ENCODE measurements at places on chromosomes 16 and 17.
A peak's percentile ranks its signal among the peaks of the same experiment; 100 is the strongest.

GRCh38 chr16:64657316-64658011, 464.4 kb downstream of the CDH11 start:
- no peak for DNase-seq

GRCh38 chr17:16997514-16998429, 25.9 kb upstream of the TNFRSF13B start:
- DNase-seq: no peak

GRCh38 chr16:52721331-52721730, 174.4 kb upstream of the TOX3 start:
- DNase-seq: no peak

DNA sequence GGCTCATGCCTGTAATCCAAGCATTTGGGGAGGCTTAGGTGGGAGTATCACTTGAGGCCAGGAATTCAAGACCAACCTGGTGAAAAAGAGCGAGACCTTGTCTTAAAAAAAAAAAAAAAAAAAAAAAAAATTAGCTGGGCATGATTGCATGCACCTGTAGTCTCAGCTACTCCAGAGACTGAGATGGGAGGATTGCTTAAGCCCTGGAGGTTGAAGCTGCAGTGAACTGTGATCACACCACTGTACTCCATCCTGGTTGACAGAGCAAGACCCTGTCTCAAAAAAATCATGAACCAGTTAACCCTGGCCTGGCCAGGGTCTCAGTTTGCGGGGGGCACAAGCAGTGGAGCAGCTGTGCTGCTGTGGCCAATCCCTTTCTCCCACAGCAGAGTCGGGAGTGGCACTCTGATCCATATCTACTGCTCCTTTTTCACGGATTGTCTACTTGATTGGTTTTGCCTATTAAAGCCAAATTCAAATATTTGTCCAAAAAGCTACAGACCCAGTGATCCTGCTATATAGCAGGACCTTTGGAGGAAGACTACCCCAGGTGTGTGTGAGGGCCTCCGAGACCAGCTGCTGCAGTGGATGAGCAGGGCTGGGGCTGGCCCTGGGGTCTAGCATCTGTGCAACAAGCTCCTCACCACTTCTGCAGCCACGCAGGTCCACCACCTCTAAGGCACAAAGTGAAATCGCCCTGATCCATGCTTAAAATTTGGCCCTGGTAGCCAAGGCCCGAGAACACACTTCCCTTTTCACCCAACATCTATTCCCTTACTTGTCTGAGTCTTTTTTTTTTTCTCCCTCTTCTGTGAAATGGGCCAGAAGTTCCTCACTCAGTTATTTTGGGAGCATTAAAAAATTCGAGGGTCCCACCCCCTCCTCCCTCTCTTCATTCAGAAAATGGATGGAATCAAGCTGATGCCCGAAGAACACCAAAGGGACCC, 48.2 kb downstream of the LDHD start:
- DNase-seq: no peak

DNA sequence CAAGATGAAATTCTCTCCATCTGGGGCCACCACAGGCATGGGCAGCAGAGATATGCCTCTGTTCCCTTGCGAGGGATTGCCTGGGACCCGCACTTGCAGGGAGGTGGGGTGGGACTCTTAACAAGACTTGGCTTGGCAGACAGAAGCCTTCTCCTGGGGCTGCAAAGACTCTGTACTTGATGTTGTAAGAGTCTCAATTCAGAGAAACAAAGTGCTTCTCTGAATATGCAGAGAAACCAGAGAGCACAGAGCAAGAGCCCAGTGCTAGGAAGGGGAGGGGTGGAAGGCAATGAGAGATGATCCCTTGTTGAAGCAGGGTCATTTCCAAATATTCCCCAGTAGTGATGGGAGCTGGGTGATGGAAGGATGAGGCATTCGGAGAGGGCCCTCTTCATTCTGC, 2.2 kb downstream of the MMP28 start:
- DNase-seq: no peak

DNA sequence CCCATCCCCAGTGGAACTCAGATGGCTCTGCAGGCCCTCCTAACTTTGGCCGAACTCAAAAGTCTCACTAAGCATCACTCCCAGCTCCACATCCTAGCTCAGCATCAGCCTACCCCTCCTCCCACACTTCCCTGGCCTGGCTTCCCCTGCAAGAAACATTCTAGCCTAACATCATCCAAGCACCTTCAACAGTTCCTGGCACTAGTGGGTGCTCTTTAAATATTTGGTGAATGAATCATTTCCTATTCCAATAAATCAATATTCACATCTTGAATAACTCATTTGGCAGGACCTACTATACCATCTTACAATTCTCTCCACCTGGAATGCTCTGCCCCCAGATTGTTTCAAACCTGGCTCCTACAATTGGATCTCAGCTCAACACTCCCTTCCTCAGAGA, 11.0 kb upstream of the BBS2 start:
- DNase-seq: no peak

- no peak for DNase-seq
Measured at GRCh38 chr16:88622866-88623265, 15.5 kb upstream of the IL17C start.

DNA sequence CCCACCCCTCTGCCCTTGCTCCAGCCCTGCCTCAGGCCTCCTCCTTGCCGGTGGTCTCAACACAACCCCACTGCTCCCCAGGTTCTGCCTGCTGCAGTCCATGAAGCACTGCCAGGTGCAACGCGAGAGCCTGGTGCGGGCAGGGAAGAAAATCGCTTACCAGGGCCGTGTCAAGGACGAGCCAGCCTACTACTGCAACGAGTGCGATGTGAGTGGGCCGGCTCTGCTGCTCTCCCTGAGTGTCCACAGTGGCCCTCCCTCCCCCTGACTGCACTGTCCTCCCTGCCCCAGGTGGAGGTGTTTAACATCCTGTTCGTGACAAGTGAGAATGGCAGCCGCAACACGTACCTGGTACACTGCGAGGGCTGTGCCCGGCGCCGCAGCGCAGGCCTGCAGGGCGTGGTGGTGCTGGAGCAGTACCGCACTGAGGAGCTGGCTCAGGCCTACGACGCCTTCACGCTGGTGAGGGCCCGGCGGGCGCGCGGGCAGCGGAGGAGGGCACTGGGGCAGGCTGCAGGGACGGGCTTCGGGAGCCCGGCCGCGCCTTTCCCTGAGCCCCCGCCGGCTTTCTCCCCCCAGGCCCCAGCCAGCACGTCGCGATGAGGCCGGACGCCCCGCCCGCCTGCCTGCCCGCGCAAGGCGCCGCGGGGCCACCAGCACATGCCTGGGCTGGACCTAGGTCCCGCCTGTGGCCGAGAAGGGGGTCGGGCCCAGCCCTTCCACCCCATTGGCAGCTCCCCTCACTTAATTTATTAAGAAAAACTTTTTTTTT, 1.8 kb upstream of the TMEM88 start:
- no peak for DNase-seq

DNA sequence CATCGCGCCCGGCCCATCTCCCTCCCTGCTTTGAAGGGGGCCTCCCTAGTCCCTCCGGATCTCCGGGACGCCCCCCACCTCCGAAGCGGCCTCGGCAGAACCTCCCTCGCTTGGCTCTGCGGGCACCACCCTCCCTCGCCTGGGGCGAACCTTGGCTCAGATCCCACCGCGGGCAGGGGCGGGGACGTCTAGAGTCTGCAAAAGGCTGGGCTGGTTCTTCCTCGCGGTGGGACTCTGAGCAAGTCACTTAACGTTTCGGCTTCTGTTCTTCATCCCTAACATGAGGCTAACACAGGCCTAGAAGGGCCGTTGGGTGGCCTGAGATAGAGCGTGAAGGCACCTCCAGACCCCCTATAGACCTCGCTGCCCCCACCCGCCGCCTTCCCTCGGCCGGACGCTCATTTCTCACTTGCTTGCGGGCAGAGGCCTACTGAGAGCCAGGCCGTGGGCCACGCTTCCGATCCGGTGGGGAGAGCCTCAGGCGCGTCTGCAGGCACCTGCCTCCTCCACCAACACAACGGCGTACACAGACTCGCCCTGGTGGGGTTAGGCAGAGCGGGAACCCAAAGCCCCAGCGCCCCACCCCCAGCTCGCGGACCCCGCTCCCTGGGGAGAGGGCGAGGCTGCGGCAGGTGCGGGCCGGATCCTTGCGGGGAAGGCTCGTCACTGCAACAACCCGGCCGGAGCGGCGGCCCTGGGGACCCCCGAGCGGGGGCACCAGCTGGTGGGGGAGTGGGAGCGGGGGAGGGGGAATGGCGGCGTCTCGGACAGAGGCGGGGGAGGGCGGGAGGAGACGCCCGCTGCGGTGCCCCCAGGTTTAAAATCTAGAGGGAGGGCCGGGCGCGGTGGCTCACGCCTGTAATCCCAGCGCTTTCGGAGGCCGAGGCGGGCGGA, 5.4 kb downstream of the MYO1C start:
- peak; percentile 48 for DNase-seq

GRCh38 chr16:56354746-56355145, 70.6 kb downstream of the AMFR start:
- DNase-seq: no peak

GRCh38 chr17:75854881-75855309, 240 bp downstream of the WBP2 start:
- DNase-seq: no peak

- DNase-seq: no peak
Measured at GRCh38 chr17:28500712-28501379, 5.3 kb upstream of the FOXN1 start.

DNA sequence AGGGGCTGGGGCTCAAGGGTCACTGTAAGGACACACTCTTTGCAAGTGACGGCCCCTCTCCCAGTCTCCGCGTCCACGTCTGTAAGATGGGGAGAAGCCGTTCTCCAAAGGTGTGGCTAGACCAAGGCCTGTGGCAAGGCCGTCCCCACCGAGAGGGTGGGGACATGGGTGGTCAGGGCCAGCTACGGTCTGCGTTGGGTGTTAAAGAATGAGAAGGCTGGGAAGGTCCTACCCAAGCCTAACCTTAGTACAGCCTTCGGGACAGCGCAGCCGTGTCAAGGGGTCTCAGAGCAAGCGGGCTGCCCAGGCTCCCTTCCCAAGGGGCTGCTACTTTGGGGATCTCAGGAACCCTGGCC, 1.9 kb downstream of the C1QTNF8 start:
- DNase-seq: no peak

DNA sequence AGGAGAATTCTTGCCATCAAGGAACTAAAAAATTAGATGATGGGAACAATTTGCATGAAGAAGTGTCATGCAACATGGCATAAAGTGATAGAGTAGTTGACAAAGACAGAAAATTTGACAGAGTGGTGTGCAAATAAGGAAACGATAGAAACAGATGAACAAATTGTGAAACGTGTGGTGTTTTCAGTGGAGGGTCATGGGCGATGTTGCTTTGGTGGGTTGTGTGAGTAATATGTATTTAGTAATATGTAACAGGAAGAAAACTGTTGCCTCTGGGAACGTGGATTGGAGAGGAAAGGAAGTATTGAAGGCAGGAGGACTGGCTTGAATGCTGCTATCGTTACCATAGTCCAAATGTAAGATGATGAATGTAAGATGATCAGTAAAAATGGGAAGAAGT, 3.6 kb downstream of the COX10 start:
- DNase-seq: no peak

DNA sequence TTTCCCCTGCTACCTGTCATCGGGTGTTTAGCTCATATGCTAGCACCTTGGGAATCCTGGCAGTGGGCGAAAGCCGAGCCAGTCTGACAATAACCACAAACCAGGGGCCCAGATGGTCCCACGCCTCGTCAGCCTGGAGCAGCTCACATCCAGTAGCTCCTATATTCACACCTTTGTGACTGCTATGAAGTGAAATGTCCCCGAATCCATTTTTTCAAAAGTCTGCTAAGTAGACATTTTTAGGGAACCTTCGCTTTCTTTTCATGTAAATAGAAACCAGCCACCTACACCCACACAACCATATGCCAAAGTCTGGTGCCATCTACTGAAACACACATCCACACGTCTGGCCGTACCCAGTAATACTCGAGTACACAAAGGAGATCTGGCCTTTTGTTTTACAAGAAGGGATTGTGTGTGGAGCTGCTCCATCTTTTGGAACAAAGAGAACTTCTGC, 176.8 kb downstream of the SLC39A11 start:
- DNase-seq: no peak

GRCh38 chr16:68898026-68898425, 54.7 kb downstream of the TANGO6 start:
- no peak for DNase-seq

- DNase-seq: no peak
Measured at GRCh38 chr17:83007504-83008185, 71.8 kb upstream of the METRNL start.

- no peak for DNase-seq
Measured at GRCh38 chr17:77696721-77697460, 261.6 kb upstream of the TNRC6C start.

- no peak for DNase-seq
Measured at GRCh38 chr17:6069539-6070429, at the start of gene WSCD1. WSCD1 (plus strand) TSS chr17:6070379; CDS start chr17:6080659, 10,280 bp downstream.

DNA sequence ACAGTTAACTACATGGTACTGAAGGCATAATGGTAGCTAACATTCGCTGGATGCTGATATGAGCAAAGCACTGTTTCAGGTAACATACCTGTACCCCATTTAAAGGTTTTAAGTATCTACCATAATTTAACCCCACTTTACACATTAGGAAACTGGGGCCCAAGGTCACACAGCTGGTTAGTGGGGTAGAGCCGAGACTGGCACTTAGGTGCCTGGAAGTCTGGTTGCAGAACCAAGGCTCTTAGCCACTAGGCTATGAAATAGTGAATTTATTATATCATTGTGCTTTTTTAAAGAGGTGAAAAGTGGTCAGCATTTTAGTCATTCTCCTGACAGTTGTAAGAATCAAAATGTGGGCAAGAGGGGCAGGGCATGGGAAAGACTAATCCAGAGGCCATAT, 25.2 kb downstream of the SIAH1 start:
- no peak for DNase-seq

- no peak for DNase-seq
Measured at GRCh38 chr16:1117176-1117900, 21.3 kb upstream of the C1QTNF8 start.

GRCh38 chr16:50169555-50170096, 16.5 kb downstream of the TENT4B start:
- DNase-seq: no peak

DNA sequence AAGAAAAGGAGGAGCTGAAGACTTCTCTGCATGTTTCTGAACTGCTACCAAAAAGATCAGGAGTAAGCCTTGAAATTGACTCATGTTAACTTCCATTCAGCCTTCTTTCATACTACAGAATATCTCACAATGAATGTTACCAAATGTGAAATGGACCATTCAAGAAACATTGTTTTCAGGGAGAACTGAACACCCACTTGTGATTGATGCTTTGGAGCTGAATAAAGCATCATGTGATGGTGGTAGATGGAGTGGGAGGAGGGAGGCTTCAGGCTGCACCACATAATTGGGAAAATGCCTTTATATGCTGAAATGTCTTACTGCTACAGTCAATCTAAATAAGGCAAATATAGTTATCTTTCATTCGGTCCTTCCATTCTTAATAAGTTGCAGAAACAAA, 127.8 kb downstream of the CDH8 start:
- no peak for DNase-seq

- peak; percentile 56 for DNase-seq
Measured at GRCh38 chr17:42744283-42744805, 496 bp downstream of the EZH1 start.

DNA sequence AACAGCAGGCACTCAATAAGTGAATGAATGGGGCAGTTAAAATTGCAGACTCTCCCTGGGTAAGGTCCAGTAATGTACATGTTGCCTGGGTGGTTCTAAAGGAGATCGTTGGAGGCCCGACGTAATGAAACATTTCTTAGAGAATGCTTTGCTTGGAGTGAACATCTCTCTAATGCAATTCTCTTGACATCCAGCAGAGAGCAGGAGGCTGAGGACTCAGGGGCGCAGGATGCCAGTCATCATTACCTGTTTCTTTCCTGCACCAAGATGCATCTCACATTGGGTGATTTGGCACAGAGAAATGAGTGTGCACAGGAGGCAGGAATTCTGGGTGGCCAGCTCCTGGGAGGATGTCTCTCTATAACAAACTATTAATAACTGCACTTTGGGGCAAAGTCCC, 130.3 kb upstream of the RBBP6 start:
- DNase-seq: no peak

GRCh38 chr17:10149573-10150399, 48.6 kb downstream of the GAS7 start:
- no peak for DNase-seq

Data from stimulated activated CD4-positive, alpha-beta T cell treated with anti-CD3 and anti-CD28 coated beads, TNF-alpha, amount 100 ng/mL, for 24 hours (primary cell).